ENCODE measurements at places on chromosomes 6 and 20.

DNA sequence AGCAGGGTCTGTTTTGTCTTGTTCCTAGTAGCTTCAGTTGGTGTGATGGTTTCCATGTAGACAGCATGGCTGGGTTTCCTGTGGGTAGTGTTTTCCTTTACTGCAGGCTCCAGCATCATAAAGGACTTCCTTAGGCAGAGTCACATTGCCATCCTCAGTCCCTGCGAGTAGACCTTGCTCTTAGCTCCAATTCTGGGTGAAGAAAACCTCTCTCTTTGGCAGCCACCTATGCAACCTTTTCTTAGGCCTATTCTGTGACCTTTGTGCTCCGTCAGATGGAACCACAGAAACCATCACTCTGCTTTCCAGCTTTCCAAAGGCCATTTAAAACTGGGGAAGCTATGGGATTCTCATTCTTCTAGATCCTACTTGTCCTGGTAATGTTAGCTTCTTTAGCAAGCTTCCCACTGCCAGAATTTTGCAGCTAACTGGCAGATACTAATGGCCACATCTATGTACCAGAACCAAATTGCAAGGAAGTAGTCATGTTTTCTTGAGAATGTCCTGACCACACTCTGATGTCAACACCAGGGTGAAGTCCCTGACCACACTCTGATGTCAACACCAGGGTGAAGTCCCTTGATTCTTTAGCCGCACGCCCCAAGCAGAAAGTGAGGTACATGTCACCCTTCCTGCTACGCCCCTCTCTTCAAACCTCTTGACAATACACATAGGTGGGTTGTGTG lies 646.6 kb upstream of the HS3ST5 start:
- no peak for DNase-seq

DNA sequence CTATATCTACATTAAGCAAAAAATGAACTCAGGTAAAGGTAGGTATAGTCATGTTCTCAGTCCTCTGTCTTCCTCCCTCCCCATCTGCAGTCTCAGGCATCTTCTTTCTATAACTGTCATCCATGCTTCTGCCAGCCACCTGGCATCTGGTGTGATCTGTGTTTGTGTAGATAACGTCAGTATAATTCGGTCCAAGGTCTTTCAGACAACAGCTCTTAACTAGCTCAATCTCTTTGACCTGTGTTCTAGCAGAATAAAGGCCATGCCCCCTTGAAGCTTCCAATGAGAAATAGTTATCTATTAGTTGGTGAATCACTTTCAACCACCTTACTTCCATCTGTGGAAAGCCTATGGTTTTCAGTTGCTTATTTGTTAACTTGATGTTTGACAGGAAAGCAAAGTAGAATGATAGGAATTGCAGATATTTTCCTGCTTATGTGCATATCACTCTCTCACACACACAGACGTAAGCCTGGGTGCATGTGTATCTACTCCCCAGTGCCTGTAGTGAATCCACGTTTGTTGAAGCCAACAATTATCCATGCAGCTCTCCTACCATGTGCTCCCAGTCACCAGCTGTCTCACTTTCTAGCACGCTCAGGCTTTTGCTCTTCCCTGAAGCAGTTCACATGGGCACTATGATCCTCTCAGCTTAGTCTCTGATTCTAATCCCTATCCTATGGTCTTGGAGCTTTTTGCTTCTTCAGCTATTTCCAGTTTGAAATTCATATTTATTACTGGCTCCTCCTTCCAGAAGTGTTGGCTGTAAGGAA lies 433.7 kb upstream of the MANEA start:
- DNase-seq: no peak

GRCh38 chr20:62908971-62909791 lies 17.1 kb downstream of the DIDO1 start:
- DNase-seq: no peak

- DNase-seq: no peak
Observed at GRCh38 chr6:134707342-134708031, 242.4 kb downstream of the ALDH8A1 start.

GRCh38 chr20:10735195-10735949 lies 61.6 kb upstream of the JAG1 start:
- no peak for DNase-seq

GRCh38 chr6:167721291-167721690 lies 105.4 kb upstream of the AFDN start:
- DNase-seq: no peak

DNA sequence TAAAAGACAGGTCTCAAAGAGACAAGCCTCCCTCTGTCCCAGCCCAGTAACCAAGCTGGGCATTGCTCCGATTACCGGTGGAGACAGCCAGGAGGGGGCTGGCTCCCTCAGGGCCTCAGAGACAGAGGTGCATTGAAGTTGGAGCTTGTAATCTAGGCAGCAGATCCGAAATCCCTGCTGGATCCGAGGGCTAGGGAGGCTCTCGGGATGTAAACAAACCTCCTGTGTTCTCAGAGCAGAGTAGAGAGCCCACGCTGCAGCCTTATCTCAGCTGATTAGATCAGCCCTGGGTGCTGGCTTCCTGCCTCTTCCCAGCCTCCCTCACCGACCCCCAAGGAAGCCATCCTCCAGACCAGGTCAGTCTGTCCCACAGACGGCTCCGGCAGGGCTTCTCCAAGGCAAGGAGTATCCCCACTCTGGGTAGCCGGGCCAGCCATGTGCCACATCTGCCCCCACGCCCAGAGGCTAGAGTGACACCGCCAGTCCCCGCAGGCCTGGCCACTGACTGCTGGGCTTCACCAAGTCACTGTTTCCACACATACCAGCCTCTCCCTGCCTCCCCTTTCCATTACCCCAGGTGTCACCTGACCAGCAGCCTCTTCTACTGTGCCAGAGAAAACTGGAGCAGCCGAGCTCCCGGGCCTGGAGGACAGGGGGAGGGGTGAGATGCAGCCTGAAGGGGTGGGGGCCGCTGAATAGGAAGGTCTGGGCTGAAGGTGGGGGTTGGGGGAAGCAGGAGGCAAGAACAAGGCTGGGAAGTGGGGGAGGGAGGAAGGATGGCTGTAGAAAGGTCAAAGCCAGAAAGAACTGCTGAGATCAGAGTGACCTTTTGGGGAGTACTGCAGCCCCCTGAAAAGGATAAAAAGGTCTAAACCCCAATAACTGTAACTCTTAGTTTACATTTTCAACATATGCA lies 6.0 kb downstream of the SDC4 start:
- DNase-seq: no peak

DNA sequence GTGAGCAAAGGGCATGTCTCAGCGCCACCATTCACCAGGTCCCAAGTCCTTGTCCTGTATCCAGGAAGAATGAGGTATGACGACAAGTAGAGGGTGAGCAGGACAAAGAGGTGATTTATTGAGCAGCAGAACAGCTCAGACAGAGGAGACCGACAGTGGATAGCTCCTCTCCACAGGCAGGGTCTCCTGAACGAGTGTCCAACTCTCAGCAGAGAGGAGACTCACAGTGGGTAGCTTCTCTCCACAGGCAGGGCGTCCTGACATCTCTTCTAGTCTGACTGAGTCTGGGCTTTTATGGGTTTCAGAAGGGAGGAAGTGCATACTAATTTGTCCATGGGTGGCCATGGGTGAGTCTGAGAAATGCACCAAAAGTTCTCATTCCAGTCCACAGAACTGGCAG lies 204.7 kb downstream of the ANKRD60 start:
- DNase-seq: no peak
